ENCODE measurements at places on chromosomes 1 and 21.

GRCh38 chr1:173193639-173194038 lies 13.5 kb downstream of the TNFSF4 start:
- DNase-seq: no peak

DNA sequence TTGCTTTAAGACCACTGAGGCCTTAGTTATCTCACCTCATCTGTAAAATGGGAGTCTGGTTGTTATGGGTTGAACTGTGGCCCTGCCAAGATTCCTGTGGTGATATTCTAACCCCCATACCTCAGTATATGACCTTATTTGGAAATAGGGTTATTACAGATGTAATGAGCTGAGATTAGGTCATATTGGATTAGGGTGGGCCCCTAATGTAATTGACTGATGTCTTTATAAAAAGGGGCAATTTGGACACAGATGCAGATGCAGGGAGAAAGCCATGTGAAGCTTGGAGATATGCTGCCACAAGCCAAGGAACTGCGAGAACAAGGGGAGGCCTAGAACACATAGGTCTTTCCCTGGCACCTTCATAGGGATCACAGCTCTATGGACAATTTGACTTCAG lies 3.9 kb downstream of the C1orf87 start:
- DNase-seq: no peak

GRCh38 chr1:196105901-196106300 lies 502.3 kb downstream of the KCNT2 start:
- no peak for DNase-seq

- peak; percentile 54 for DNase-seq
Observed at GRCh38 chr1:205375835-205376545, 19.3 kb upstream of the KLHDC8A start.

DNA sequence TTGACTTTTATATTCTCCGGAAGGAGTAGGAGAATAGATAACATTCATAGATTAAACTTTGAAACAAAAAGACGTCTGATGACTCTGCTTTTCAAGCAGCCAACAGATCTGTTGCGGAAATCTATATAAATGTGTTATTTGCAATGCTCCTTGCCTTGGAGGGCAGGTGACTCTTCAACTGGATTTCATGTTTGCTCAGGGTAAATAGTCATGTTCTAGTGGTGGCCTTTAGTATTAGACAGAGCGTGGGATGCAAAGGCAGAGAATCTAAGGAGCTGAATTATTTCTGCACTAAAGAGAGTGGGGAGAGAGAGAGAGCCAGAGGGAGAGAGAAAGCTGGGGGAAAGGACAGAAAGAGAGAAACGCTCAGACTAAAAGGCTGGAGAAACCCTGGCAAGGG lies 454.3 kb downstream of the AJAP1 start:
- DNase-seq: peak; percentile 30

GRCh38 chr1:156429313-156430060 lies 60.5 kb downstream of the RHBG start:
- DNase-seq: peak; percentile 89

- no peak for DNase-seq
Observed at GRCh38 chr21:23811805-23812204, 1795.5 kb downstream of the MRPL39 start.

All from brain (organoid and tissue), 16 donors.